ENCODE measurements at places on chromosomes 2 and 18.

DNA sequence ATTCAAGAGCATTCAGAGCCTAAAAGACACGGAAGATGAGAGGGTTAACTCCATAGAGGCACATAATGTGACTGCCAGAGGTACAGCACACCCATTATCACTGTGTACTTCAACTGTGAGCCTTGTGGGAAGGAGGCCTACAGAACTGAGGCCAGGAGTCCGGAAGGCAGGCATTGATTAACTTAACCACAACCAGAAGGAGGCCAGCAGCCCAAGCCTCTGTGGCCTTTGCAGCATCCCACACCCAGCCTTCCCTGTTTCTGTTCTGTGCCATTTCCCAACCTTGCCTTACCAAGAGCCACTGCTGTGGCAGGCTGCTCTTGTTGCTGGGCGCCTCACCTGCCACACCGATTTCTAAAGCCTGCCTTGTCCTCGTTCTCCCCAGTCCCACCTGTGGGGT lies 27.2 kb downstream of the SIGLEC15 start:
- no peak for DNase-seq

GRCh38 chr2:71688530-71688929 lies 235.2 kb downstream of the DYSF start:
- DNase-seq = no peak

- DNase-seq = peak; percentile 97
These were observed 228.6 kb downstream of the SATB2 start for GRCh38 chr2:199228887-199229819.

GRCh38 chr2:220687231-220687843 lies 884.8 kb downstream of the EPHA4 start:
- peak; percentile 74 for DNase-seq

DNA sequence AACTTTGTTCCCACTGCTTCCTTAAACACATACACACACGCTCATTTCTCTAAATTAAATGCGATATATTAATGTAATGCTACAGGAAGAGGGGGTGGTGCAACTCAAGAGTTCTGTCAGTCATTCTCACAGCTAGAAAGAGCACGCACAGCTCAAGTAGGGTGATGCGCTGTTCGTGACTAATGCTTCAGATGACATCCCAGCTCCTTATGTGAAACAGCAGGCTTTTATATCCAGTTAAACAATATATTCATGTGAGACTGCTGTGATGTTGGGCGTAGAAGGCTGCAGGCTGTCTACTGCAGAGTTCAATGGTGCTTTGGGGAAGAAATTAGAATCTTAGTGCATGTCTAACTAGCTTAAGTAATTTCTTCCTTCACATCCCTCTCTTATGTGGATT lies 912.6 kb upstream of the FSHR start:
- DNase-seq = no peak

DNA sequence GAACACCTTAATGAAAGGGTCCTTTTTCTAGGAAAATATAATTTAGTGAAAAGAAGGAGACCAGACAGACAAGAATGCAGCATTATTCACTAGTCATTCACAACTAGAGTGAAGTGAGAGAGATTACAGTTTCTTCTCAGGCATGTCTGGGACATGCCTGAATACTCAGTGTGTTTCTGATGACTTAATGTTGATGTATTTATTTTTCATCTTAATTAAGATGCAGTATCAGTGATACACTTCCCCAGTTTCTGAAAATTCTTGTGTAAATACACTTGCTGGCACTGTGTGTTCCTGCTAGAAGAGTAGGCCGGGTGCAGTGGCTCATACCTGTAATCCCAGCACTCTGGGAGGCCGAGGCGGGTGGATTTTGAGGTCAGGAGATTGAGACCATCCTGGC lies 143.6 kb downstream of the MYO3B start:
- peak; percentile 4 for DNase-seq

DNA sequence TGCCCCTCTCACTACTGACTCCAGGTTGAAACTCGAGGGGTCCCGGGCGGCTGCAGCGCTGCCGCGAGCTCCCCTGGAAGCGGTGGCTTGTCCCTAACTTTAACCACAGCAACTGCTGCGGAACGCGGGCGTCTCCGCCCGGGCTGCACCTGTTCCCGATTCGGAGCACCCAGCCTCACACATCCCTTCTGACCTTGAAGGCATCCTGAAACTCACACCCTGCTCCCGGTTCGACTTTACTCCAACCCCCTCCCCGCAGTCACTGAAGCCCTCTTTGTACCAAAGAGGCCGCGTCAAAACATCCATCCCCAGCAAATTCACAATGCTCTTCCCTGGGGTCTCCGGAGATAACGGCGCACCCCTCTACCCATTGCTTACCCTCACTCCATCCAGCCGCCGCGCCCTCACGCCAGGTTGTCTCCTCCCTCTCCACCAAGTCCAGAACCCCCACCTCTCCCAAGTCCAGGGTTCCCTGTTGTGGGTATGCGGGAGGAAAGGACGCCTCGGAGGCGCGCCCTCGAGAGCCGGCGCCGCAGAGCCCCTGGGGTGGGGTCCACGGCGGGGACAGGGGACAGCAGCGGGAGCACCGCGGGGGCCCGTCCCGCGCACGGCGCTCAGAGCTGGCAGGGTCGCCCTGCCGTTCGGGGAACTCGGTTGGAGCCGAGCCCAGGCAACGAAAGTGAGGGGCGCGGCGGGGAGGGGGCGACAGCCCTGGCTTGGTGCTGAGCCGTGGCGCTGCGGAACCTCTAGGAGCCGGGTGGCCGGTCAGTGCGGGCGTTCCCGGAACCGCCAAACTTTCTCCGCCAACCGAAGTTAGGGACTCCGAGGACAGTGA lies 934 bp downstream of the MYO5B start:
- no peak for DNase-seq

DNA sequence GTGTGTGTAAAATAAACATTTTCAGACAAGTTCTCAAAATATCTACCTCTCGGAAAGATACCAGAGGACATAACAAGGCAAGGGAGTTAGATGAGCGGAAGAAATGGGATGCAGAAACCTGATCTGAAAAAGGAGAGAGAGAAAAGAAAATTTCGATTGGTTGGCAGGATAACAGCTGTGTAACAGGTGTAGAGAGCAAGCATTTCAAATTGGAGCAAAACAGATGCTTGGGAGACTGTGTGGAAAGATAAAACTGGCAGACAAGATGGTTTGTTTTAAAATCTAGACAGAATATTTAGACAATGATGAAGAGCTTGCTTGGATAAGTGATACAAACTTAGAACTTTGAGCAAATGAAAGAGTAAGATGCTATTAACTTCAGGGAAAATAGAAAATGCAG lies 20.2 kb downstream of the CHST9 start:
- DNase-seq = no peak

DNA sequence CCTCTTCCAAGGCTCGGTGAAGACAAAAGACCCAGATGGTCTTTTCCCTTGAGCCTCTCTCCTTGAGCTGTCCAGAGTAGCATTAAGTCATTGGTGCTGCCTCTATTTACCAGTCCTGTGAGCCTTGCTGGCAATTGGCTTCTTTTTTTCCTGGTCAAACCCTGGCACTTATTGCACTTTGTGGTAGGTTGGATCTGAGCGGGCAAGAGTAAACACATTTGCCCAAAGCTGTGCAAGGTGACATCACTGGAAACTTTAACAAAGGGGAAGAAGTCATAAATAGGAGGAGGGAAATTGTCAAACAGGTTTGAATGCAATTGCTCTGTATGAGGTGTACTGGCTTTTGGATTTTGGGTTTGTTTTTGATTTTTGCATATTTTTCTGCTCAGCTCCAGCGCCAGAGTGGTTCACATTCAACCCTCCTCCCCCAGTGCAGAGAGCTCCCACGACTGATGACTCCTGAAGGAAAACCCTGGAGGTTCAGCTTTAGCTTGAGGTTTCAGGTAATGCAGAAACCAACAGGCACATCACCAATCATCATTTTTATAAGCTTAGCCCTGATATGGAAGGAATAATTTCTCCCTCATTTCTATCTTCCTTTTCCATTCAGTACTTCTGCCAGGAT lies 8.3 kb downstream of the KCNE4 start:
- DNase-seq = no peak

DNA sequence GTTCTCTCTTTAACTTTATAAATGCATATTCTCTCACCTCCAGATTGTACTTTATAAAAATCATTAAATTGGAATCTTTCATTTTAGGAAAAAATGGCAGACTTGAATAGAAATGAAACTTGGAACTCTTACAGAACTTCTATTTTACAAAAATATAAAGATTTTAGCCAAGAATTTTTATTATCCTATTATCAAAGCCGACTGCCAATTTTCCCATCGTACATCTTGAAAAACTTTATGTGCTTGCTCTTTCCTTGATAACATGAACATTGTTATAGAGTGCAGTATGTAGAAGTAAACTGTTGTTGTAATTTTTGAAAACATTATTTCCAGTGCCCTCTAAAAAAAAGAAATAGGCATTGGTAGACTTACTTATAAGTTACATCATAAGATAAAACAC lies 475.7 kb upstream of the REG3G start:
- no peak for DNase-seq

DNA sequence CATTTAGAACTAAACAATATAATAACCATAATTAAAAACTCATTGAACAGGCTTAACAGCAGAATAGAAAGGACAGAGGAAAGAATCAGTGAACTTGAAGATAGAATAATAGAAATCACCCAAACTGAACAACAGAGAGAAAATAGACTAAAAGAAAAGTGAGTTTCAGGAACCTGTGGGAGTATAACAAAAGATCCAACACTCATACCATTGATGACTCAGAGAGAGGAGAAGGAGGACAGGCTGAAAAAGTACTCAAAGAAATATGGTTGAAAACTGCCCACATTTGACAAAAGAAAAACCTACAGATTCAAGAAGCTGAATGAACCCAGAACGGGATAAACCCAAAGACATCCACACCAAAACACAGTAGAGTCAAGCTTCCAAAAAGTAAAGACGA lies 54.2 kb upstream of the FMNL2 start:
- DNase-seq = no peak

- DNase-seq = no peak
These were observed 182.7 kb downstream of the ANTXR1 start for GRCh38 chr2:69195706-69196105.

- DNase-seq = peak; percentile 34
These were observed 34.1 kb upstream of the GRB14 start for GRCh38 chr2:164655336-164655735.

- no peak for DNase-seq
These were observed 319.4 kb upstream of the SLC39A10 start for GRCh38 chr2:195337597-195337996.

DNA sequence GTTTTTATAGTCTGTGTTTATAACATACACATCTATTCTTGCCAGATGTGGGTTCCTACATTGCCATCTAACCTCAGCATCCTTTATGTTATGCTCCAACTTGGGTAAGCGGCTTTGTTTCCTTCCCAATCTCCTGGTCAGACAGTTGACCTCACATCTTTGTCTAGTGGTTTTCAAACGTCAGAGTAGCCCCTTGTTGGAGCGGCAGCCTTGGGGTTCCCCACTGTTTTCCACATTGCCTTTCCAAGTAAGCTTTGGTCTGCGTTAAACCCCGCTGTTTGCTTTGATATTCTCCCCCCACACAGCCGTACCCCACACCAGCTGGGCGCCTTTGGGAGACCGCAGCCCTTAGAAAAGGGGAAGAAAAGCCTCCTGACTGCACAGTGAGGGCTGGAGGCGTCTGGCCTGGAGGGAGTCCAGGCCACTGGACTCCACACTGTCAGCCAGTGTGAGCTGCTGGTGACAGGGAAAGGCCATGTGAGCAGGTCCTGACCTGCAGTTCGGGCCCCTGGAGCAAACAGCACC lies 83.3 kb downstream of the MALT1 start:
- no peak for DNase-seq

DNA sequence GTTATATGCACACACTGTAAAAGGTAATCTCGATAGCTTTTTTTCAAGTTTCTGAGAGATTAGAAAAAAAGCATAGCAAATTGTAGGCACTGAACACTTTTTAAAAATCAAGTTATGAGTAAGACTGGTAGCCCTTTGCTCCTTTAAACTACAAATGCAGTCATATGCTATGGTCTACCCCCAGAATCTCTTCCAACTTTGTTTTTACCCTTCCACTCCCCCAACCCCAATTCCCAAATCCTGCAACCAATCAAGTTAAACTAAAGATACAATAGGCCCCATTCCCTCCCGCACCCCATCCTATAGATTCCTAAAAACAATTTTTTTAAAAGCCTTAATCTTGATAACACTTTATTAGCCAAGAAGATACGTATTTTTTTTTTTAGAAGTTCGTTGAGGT lies 752 bp upstream of the BAZ2B start:
- DNase-seq = no peak

- no peak for DNase-seq
These were observed 30.1 kb downstream of the CYP1B1 start for GRCh38 chr2:38045811-38046210.

DNA sequence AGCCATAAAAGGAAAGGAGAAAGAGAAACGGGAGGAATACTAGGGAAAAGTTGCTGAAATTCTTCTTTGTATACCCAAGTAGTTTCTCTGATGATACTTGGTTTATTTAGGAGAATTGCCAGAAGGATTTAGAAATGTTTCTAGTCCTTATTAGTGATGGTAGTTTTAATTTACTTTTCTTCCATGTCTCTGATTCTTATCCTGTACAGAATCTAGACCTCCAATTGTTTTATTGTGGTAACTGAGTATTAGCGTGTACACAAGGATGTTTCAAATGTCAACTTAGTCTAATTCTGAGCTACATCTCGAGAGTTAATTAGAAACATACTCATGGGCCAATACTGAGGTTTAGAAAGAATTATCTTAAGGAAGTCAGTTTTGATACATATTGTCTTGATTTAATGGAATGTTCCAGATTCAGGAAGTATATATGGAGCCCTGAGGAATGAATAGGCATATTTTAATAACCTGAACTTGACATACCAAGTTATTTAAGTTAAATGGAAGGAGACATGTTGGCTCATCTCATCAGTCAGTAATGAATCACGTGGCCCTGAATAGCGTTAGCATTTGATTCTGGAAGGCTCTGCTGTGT lies 219.6 kb downstream of the LTBP1 start:
- peak; percentile 70 for DNase-seq

GRCh38 chr18:52190195-52190594 lies 149.8 kb upstream of the DCC start:
- no peak for DNase-seq

- DNase-seq = no peak
These were observed 104.8 kb upstream of the TGFA start for GRCh38 chr2:70658476-70658875.

DNA sequence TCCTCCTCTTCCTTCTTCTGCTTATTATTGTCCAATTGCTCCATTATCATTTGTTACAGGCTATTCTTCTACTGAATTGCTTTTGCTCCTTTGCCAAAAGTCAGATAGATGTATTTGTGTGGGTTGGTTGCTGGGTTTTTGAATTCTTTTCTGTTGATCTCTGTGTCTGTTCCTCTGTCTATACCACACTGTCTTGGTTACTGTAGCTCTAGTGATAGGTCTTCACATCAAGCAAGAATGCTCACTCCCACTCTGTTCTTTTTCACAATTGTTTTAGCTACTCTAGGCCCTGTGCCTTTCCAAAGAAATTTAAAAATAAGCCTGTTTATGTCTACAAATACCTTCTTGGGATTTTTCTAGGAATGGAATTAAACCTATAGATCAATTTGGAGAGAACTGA lies 217.2 kb downstream of the GALR1 start:
- DNase-seq = no peak

GRCh38 chr2:8582651-8583399 lies 99.0 kb upstream of the ID2 start:
- DNase-seq = no peak

GRCh38 chr2:103159018-103159417 lies 397.2 kb downstream of the TMEM182 start:
- no peak for DNase-seq

GRCh38 chr2:96843538-96844268 lies at the start of gene ANKRD23:
Gene ANKRD23, minus strand, starts transcription at chr2:96844021. Its CDS starts 29 bp downstream, at chr2:96843992.
- no peak for DNase-seq

GRCh38 chr18:50853863-50854271 lies 25.1 kb upstream of the ME2 start:
- DNase-seq = peak; percentile 87

All from fibroblast of mammary gland (primary cell).